Stimulated activated CD8-positive, alpha-beta memory T cell treated with anti-CD3 and anti-CD28 coated beads, Interleukin-4, amount 100 ng/mL, for 1 hour (primary cell): ENCODE measurements at places on chromosomes 1 and 21.
A peak's percentile ranks its signal among the peaks of the same experiment; 100 is the strongest.

GRCh38 chr1:4825800-4826450 is 171.5 kb downstream of the AJAP1 start:
- no peak for DNase-seq

DNA sequence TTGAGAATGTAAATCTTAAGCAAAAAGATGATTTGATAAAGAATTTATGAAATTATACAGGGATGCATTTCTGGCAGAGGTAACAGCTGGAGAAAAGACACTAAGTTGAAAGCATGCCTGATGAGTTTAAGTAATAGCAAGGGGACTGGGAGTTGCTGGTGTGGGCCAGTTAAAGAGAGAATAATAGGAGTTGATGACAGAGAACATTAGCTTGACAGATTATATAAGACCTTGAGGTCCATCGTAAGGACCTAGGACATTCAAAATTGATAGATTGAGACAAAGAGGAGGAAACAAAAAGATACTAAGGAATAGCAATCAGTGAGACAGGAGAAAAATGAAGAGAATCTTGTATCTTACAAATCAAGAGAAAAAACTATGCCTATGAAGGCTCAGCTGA is 84.7 kb upstream of the TMPRSS15 start:
- DNase-seq: no peak

- DNase-seq: no peak
These were observed 5.3 kb upstream of the C1orf115 start for GRCh38 chr1:220684890-220685289.

DNA sequence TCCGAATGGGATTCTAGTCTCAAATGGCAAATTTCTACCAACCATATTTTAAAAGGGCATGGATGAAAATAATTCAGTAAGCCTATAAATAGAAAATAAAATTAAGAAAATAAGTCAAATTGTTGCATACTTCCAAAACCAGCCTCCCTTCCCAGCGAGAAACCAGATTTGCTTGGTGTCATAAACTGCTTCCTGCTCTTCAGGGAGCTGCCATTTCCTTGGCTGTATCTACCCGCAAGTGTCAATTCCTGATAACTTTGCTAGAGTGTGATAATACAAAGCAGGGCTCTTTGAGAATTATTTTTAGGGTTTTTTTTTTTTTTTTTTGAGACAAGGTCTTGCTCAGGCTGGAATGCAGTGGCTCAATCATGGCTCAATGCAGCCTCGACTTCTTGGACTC is 62.3 kb downstream of the S1PR1 start:
- no peak for DNase-seq

DNA sequence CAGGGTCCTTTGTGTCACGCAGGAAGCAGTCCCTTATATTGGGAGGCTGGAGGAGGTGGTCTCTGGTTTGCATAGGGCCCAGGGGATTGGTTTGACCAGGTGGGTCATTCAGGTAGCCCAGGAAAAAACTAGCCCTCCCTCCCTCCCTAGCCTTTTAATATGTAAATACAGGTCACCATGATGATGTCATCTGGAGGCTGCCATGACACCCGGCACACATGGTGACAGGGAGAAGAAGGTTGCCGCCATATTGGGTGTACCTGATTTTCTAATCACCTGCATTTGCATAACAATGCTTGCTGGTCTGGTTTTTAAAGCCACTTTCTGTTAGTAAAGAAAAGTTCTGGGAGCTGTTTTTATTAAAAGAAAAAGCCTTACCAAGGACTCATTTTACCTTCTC is 791.0 kb upstream of the ADGRL4 start:
- DNase-seq: no peak

DNA sequence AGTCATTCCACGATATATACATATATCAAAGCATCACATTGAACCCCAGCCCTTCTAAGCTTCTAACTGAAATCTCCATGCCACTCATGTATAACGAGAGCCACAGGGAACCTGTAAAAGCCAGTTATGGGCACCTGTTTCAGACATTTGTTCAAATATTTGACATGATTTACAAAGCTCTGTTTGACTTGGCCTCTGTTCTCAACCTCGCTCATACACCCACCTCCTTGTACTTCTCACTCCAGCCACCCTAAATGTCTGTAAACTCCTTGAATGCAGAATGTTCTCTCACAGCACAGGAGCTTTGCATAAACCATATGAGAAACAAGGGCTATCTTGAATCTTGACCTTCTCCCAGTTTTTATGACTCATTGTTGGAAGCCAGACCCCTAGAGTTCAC is 36.9 kb upstream of the CD2 start:
- DNase-seq: no peak

GRCh38 chr1:32200226-32201010 is at the start of gene CCDC28B:
Gene CCDC28B, plus strand, starts transcription at chr1:32200595. Its CDS starts 1,341 bp downstream, at chr1:32201936.
- no peak for DNase-seq

DNA sequence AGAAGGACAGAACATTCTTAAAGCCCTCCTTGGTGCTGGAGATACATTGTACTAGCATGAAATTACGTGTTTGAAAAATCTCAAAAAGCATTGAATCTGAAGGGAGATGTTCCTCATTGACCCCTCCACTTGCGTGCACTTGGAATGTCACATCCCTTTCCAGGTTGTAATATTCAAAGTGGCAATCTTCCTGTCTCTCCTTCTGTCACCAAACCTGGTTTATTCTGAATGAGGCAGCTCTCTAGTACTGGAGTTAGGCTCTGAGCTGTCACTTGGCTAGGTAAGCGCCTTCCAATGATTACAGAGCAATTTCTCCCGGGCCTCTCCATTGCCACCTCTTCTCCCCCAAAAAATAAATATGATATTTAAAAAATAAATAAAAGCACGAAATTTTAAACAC is 855 bp downstream of the DSCAM start:
- no peak for DNase-seq

GRCh38 chr1:211660718-211661222 is 14.7 kb downstream of the NEK2 start:
- DNase-seq: no peak

DNA sequence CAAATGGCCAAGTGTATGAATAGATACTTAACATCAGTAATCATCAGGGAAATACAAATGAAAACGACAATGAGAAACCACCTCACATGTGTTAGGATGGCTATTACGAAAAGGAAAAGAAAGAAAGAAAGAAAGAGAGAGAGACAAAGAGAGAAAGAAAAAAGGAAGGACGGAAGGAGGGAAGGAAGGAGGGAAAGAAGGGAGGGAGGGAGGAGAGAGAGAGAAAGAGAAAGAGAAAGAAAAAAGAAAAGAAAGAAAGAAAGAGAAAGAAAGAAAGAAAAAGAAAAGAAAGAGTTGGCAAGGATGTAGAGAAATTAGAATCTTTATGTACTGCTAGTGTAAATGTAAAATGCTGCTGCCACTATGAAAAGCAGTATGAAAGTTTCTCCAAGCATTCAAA is 90.7 kb upstream of the DPT start:
- no peak for DNase-seq

- DNase-seq: no peak
These were observed 4.3 kb upstream of the CBR1 start for GRCh38 chr21:36065497-36066036.

GRCh38 chr21:45540601-45540970 is 1.7 kb downstream of the SLC19A1 start:
- DNase-seq: no peak

- DNase-seq: no peak
These were observed 446.1 kb upstream of the PROX1 start for GRCh38 chr1:213541641-213542040.

DNA sequence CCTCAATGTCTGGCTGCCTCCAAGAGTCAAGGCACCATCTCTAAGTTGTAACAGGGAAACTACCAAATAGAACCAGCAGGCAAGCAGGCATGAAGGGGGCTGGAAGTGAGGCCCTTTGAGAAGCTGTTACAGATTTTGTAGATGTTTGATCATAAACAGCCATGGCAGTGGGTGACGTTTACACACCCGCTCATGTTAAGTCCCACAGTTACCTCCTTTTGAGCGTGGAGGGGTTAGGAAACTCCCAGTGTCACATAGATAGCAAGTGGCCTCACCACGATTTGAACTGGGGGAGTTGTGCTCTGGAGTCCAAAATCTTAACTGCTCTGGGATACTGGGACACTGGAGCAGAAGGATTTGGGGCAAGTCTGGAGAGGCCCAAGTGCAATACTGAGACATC is 192.4 kb downstream of the HIVEP3 start:
- no peak for DNase-seq

- no peak for DNase-seq
These were observed 5.3 kb upstream of the PRPF38B start for GRCh38 chr1:108686614-108687313.

- DNase-seq: no peak
These were observed 84.1 kb upstream of the C21orf91 start for GRCh38 chr21:17903029-17903806.

- DNase-seq: no peak
These were observed 183.6 kb upstream of the NR5A2 start for GRCh38 chr1:199843861-199844260.

GRCh38 chr1:196527919-196528318 is 80.3 kb downstream of the KCNT2 start:
- no peak for DNase-seq

- DNase-seq: no peak
These were observed 544.3 kb downstream of the KCNT2 start for GRCh38 chr1:196063952-196064351.

DNA sequence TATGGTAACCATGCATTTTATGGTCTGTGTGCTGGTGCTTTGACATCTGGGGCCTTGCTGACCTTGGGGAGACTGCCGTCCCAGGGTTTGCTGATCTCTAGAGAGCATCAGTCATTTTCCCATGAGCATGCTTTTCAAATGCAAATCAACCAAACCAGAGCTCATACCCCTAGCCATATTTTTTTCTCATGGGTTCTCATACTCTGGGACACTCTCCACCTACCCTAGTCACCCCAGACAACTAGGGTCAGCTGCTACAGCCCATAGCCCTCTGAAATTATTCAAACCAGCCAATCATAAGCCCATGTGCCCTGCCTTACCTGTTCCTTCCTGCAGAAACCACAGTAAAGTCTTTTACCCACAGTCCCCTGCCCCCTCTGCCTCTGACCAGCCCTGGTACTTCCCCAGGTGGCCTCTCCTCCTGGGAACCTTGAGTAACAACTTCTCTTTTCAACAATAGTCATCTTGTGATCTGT is 132.0 kb downstream of the MAP3K21 start:
- DNase-seq: no peak

- no peak for DNase-seq
These were observed 766 bp downstream of the CNIH3 start for GRCh38 chr1:224616756-224617409.

DNA sequence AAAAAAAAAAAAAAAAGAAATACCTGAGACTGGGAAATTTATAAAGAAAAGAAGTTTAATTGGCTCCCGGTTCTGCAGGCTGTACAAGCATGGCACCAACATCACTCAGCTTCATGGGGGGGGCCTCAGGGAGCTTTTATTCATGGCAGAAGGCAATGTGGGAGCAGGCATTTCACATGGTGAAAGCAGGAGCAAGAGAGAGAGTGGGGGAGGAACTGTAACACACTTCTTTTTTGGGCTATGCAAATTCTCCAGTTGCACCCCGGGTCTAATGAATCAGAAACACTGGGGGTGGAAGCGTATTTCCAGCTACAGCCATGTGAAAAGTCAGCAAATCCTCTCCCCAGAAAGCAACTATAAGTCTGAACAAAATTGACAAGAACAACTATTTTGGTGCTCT is 11.8 kb upstream of the SOD1 start:
- no peak for DNase-seq

DNA sequence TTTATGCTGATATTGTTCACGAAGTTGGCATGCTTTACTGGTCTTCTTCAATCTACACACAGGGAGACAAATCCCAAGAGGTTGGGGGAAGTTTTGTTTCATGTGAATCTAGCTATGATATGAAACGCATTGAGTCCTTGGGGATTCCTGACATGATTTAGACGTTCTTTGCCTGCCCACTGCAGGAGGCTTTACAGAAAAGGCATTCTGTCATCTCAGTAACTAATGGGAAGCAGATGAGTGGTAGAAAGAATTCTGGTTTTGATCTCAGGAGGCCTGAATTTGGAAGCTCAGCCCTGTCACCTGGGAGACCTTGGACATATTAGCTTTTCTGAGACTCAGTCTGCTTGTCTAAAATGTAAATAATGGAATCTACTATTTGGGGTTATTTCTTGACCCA is 383.0 kb upstream of the NFIA start:
- no peak for DNase-seq

- no peak for DNase-seq
These were observed 70.6 kb upstream of the RAB3GAP2 start for GRCh38 chr1:220342853-220343252.

DNA sequence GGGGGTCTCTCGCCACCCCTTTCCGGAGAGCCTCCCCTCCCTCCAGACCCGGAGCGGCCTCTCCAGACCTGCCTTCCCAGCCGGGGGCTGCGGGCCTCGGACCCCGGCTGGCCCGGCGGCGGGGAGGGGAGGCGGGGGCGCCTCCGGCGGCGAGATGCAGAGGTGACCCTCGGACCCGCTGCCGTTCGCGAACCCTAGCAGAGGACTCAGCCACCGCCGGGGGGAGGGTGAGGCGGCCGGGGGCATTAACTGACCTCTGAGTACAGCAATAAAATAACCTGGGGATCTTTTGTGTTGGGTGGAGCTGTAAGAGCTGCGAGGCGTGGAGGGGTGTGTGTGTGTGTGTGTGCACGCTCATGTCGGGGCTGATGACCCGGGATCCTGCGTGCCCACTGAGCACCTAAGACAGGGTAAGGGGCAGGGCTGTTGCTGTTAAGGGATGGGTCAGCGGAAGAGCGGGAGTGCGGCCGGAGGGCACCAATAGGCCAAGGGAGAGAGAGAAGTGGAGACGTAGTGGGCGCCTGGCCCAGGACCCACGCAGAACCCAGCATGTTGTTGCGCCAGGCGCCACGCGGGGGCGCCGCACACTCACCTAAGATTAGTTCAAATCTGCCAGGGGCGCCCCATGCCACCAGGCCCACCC is 6.3 kb downstream of the HAPLN2 start:
- DNase-seq: peak; percentile 34

DNA sequence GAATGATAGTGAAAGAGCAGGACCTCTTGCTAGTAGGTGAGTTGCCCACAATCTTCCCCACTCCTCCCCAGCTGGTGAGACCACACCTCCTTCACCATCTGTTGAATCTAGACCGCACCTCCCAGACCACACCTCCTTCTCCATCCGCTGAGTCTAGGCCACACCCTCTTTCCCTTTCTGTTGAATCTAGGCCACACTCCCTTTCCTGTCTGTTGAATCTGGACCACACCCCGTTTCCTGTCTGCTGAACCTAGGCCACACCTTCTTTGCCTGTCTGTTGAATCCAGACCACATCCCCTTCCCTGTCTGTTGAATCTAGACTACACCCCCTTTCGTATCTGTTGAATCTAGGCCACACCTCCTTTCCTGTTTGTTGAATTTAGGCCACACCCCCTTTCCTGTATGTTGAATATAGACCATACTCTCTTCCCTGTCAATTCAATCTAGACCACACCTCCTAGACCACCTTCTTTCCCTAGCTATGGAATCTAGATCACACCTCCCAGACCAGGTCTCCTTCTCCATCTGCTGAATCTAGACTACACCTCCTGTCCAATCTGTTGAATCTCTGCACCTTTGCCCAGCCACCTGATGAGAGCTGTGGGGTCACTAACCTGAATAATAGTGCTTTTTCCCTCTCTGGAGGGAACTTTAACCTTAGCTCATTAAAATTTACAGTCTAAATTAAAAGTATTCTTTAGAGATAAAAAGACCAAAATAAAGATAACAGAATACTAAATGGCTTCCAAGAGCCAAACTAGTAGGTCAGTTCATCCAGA is 116.3 kb downstream of the DAB1 start:
- no peak for DNase-seq
